ENCODE measurements at places on chromosomes 11 and 22.

GRCh38 chr22:43338766-43339345 is 4.3 kb downstream of the SCUBE1 start:
- DNase-seq = no peak

DNA sequence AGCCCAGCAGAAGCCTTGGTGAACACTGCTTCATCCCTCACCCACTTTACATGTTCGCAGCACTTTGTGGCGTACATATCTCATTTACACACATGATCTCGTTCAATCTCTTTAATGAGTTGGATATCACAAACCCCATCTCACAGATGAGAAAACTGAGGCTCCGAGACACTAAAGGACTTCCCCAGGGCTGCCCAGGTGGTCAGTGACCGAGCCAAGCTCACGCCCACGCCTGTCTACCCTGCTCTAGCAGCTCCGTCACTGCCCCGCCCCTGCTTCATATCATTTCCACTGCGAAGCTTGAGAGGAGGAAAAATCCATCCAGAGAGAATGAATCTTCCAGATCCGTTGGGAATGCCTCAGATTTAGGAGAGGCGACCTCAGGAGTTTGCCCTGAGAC is 11.8 kb upstream of the DSCAML1 start:
- no peak for DNase-seq

DNA sequence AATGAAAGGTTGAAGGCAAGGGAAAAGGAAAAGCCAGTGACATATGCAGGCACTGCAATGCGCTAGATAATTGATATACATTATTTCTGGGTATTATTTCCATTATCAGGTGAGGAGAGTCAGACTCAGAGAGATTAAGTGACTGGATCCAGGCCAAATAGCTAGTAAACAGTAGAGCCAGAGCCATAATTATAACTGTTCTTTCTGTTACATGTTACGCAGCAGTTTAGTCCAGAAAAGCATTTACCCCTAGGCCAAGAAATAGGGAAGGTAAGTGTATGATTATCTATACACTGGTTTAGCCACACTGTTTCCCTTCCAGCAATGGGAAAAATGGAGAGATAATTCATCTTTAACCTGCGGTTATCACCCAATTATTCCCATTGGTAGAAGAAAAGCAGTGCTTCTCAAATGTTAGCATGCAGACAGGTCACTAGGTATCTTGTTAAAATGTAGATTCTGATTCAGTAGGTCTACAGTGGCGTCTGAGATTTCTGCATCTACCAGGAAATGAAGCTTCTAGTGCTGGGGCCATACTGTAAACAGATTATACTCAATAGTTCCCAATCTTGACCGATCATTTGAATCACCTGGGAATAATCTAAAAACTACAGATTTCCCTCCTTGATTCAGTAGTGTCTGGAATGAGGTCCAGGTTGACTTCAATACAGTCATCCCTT is 69.4 kb downstream of the RBFOX2 start:
- no peak for DNase-seq

DNA sequence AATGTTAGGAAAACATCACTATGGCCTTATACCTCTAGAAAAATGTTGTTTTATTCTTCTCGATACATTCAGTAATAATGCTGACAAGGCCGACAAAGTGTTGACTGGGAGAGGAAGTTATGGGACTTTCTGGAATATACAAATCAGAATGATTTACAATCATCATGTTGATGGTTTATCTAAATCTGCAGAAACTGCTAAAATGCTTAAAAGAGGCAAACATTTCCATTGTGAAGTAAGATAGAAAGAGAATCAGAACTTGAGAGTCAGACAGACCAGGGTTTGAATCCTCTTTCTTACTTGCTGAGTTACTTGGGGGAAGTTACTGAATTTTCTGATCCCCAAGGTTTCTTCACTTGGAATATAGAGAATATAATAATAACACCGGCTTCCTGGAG is 89.4 kb downstream of the CD44 start:
- DNase-seq = peak; percentile 70

- no peak for DNase-seq
Observed at GRCh38 chr11:66278363-66279091, 552 bp downstream of the CNIH2 start.

- DNase-seq = no peak
Observed at GRCh38 chr11:76761718-76762355, 21.3 kb upstream of the TSKU start.

- no peak for DNase-seq
Observed at GRCh38 chr22:34437140-34437539, 516.9 kb upstream of the LARGE1 start.

GRCh38 chr11:96062134-96062533 is 138.2 kb upstream of the MTMR2 start:
- DNase-seq = peak; percentile 28

DNA sequence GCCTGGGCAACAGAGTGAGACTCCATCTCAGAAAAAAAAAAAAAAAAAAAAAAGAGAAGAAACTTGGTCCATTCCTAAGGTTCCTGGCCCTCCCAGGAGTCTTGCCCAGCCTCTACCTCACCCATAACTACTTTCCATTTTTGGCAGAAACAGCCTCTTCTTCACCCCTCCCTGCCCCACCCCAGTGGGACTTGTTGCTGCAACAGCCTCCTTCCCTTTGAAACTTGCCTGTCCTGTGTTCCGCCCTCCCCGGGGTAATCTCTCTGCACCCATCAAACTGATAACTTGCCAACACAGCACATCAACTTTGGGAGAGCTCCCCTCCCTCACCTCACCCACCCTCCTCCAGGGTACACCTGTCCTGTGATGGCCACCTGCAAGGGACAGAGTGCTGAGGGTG is 10.0 kb upstream of the FAM83F start:
- no peak for DNase-seq

- no peak for DNase-seq
Observed at GRCh38 chr11:116771935-116772334, 852 bp downstream of the BUD13 start.

- no peak for DNase-seq
Observed at GRCh38 chr22:45254388-45254787, 13.7 kb upstream of the KIAA0930 start.

DNA sequence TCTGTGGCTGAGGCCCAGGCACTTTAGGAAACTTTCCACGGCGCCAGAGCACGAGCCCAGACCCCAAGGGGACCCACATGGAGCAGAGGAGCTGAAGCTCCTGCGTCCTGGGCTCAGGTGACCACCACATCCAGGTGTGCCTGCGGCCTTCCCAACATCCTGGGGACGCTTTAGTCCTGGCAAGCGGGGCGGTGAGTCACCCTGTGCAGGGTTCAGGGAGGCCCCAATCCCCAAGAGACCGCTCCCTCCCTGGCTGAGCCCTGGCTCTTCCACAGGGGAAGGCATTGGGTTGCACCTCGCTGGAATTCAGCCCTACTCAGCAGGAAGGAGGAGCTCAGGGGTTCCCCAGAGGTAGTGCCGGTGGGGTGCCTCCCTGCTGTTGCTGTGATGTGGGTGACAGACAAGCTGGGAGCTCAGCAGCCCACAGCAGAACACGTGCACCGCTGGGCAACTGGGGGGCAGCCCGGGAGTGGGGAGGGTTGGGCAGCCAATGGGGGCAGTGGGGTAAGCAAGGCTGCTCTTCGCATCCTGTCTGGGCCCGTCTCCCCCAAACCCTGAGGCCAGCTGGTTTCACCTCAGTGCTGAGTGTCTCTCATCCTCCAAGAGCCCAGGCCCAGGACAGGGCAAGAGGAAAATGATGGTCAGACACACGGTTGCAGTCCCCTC is 802.8 kb downstream of the BRD1 start:
- DNase-seq = no peak

DNA sequence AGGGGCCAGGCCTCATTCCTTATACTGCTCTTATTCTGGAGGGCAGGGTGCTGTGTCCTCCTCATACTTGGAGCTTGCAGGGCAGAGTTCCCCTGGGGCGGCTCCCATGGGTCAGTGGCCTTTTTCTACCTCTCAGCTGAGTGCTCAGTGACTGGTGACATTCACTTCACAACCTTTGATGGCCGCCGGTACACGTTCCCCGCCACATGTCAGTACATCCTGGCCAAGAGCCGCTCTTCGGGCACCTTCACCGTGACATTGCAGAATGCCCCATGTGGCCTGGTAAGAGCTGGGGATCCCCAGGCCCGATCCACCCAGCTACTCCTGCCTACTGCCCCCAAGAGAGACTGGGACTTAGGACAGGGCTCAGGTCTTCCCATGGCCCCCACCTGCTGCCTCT is 14.5 kb downstream of the OTOG start:
- no peak for DNase-seq

GRCh38 chr22:46070803-46071450 is 79.4 kb upstream of the PPARA start:
- DNase-seq = peak; percentile 69
